ENCODE measurements at places on chromosomes 4 and X. TPM values are rescaled to one million over a fixed set of nuclear protein-coding genes. Genes with fewer than 3 reads are reported as not detected.
A peak's percentile ranks its signal among the peaks of the same experiment; 100 is the strongest.

Gene PFKFB1
- total RNA-seq: 1.1 TPM

DNA sequence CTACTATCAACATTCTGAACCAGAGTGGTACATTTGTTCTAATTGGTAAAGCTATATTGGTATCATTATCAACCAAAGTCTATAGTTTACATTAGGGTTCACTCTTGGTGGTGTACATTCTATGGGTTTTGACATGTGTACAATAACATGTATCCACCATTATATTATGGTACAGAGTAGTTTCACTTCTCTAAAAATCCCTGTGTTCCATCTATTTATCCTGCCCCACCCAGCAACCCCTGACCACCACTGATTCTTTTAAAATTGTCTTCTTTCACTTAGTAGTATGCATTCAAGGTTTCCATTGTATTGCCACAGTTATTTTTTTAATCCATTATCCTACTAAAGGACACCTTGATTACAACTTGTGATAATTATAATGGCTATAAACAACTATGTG lies 15.3 kb upstream of the TMPRSS11D start:
- H3K27me3 ChIP-seq: no peaks in the 10 kb centered on the region
- no peak for DNase-seq
- H3K4me3 ChIP-seq: no peak overlapping the region
- no peaks in the 10 kb centered on the region for H3K36me3 ChIP-seq
- no peak overlapping the region for H3K27ac ChIP-seq

GRCh38 chr4:15495621-15496020 lies 25.9 kb downstream of the CC2D2A start:
- peaks cover 20% of the 10 kb centered on the region for H3K36me3 ChIP-seq
- H3K4me1 ChIP-seq: peaks cover 14% of the 10 kb centered on the region
- H3K27ac ChIP-seq: no peak overlapping the region

Gene PSMD10
- 63.8 TPM for total RNA-seq

- H3K36me3 ChIP-seq: peaks cover 3% of the 10 kb centered on the region
- DNase-seq: no peak
- peaks cover 35% of the 10 kb centered on the region for H3K4me1 ChIP-seq
- no peak overlapping the region for H3K4me3 ChIP-seq
Observed at GRCh38 chr4:124111922-124112321, 600.6 kb downstream of the ANKRD50 start.

DNA sequence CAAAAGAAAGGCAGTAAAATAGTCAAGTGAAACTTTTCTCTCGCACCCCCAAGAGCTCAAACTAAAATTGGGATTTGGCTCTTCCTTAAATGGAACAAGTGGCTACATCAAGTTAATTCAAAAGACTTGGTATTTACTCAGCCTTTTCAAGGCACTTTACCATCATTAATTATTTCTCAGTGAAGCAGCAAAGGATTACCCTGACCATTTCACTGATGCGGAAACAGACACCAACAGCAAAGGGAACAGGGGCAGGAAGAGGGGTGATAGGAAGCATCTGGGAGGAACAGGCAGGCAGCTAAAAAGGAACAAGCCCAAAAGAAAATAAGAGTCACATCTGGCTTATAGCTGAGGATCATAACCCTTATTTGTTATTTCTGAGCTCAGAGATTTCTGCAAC lies 2.7 kb downstream of the SCML2 start:
- peaks cover 4% of the 10 kb centered on the region for H3K27me3 ChIP-seq
- H3K27ac ChIP-seq: no peak overlapping the region
- H3K4me3 ChIP-seq: no peak overlapping the region
- no peak for DNase-seq
- H3K4me1 ChIP-seq: peaks cover 13% of the 10 kb centered on the region

DNA sequence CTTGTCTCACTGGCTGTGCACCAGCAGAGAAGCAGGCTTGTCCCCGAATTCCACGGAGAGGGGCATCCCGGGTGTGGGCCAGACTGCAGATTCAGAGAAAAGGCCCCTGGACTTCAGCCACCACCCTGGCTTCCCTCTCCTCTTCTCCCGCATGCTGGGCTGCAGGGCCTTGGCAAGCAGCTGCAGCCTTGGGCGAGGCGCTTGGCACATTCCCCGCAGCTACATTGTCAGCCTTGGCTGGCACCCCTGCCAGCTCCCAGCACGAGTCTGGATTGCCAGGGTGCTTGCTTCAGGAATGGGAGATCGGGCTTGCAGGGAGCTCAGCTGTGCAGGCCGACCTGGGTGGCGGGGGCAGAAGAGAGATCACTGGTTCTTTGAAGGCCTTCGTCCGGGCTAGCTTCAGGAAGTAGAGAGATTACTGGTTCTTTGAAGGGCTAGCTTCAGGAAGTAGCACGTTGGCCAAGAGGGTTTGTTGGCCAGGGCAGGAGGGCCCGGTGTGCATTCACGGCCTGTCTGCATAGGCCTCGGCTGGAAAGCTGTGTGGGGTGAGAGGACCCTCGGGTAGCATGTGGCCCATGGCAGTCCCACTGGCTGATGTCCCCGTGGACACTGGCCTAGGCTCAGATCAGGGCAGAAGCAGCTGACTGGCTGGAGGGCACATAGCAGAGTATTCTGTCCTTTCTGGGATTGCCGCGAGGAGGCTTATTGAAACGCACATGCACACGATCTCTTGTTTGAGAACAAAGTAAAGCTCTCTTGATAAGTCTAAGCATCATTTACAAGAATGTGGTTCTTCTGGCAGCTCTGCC lies 2.7 kb downstream of the ABCD1 start:
- H3K36me3 ChIP-seq: peaks cover 17% of the 10 kb centered on the region
- peak overlapping the region; percentile 49 for H3K4me3 ChIP-seq
- no peak for DNase-seq
- peaks cover 13% of the 10 kb centered on the region for H3K4me1 ChIP-seq

GRCh38 chrX:16826207-16826606 lies 39.9 kb downstream of the TXLNG start:
- H3K4me1 ChIP-seq: peaks cover 30% of the 10 kb centered on the region
- no peak overlapping the region for H3K4me3 ChIP-seq
- H3K36me3 ChIP-seq: peaks cover 18% of the 10 kb centered on the region
- DNase-seq: no peak
- H3K27me3 ChIP-seq: no peaks in the 10 kb centered on the region
- H3K27ac ChIP-seq: peak overlapping the region; percentile 47

Measured in mesothelial cell of epicardium (in vitro differentiated cells).